IPS-NIHi11 (cell line): ENCODE measurements at places on chromosomes 1 and 21.

DNA sequence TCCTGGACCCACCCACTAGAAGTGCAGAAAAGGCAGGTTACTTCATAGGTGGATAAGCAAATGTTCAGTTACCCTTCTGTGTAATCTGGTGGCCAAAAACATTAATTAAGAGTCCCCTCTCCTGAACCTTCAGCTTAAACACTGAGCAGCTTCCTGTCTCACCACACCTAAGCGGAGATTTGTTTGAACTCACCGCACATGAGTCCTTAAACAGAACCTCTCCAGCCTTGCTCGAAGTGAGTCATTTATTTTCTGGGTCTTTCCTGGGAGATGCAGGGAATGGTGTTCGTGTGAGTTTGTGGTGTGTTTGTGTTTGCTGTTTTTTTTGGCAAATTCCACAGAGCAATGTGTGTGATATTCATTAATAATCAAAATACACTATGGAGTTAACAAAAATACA is 7.6 kb upstream of the FNBP1L start:
- DNase-seq: no peak

GRCh38 chr1:40844887-40845878 is 17.0 kb downstream of the CITED4 start:
- DNase-seq: no peak

DNA sequence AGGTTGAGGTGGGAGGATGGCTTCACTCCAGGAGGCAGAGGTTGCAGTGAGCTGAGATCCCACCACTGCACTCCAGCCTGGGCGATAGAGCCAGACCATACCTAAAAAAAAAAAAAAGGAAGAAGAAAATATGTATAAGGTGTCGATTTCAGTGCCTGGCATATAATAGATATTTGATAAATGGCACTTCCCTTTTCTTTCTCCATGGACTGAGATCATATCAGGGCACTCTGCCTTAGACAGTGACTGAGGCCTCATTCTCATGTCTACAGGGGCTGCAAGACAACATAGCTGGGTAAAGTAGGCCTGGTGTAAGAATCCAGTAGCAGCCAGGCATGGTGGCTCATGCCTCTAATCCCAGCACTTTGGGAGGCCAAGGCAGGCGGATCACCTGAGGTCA is 21.2 kb downstream of the PCAT6 start:
- no peak for DNase-seq

DNA sequence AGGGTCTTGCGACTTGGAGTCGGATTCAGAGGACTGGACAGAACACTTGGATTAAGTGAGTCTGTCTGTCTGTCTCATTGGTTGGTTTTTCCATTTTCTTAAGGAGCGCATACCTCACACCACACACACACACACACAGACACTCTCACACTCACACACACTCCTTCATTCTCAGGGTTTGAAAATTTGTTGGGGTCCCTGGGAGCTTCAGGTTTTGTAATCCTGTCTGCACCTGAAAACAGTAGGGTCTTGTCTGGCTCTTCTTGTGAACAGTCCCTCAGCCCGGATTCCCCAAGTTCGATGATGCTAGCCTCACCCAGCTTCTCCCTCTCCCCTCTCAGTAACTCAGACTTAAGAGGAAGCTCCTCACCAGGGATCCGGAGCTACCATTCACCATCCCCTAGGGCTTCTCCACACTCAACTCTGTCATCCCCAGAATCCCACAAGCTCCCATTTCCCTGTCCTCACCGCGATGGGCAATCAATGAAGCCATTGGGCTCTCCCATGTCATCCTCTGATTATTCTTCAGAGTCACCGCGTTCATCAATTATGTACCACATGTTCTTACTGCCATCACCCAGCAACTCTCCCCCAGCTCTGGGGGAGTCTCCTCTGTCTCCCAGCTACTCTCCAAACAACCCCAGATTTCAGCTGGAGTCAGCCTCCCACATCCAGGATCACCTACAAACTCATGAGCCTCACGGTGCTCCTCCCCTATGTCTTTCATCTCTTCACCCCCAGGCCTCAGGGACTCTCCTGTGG is 1530.9 kb upstream of the TPTE start:
- DNase-seq: no peak

GRCh38 chr21:17829472-17829871 is 10.3 kb upstream of the C21orf91 start:
- DNase-seq: no peak

- DNase-seq: no peak
Observed at GRCh38 chr1:67645495-67646144, 39.4 kb upstream of the GADD45A start.

DNA sequence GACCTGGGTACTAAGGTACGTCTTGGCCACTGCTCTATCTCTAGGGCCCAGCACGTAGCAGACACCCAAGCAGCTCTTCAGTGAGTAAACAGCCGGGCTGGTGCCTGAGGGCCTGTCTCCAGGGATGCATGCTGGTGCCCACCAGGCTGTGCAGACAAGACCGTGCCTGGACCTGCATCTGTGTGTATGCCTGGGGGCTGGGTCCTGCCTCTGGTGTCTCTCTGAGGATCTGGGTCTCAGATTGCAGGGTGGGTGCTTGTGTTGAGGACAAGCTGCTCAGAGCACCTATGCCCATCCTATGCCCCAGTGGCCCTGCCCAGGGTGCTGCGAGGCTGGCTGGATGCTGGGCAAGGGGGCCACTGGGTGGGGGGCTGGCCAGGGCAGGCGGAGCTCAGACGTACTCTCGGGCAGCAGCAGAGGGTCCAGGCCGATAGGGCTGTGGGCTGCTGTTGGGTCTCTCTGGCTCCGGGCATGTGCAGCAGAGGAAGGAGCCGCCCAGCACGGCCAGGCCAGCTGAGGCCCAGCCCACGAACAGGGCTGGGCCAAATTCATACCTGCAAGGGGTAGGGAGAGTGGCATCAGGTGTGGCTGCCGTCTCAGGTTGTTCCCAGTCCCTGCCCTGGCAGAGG is 4.4 kb downstream of the CLDN19 start:
- DNase-seq: no peak

GRCh38 chr1:33735624-33736023 is 128.3 kb upstream of the HMGB4 start:
- DNase-seq: no peak

DNA sequence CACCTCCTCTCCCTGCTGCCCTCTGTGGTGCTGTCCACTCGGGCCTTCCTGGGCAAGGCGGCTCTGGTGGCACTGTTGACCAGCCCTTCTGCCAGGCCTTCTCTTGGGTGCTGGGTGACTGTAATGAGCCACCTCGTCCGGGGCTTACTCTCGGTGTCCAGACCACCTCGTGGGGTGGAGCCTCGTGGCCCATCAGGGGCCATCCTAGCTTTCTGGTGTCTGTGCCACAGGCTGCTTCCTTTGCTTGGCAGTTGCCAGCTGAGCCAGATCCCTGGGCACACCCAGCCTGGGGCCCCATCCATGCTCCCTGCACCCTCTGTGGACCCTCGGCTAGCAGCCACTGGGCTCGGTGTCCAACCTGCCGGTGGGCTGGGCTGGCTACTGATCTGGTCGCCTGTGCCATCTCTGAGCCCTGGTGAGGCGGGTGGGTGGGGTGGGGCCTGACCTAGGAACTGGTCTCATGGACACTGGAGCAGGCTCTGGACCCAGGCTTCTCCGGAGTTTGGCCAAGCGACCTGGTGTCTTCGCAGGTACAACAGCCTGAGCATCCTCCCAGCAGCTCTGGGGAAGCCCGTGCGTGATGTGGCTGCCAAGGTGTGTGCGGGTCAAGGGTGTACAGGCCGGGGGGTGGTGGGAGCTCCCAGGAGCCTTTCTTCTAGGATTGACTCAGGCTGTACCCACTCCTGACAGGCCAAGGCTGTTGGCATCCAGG is 1.4 kb downstream of the PRXL2B start:
- DNase-seq: no peak

DNA sequence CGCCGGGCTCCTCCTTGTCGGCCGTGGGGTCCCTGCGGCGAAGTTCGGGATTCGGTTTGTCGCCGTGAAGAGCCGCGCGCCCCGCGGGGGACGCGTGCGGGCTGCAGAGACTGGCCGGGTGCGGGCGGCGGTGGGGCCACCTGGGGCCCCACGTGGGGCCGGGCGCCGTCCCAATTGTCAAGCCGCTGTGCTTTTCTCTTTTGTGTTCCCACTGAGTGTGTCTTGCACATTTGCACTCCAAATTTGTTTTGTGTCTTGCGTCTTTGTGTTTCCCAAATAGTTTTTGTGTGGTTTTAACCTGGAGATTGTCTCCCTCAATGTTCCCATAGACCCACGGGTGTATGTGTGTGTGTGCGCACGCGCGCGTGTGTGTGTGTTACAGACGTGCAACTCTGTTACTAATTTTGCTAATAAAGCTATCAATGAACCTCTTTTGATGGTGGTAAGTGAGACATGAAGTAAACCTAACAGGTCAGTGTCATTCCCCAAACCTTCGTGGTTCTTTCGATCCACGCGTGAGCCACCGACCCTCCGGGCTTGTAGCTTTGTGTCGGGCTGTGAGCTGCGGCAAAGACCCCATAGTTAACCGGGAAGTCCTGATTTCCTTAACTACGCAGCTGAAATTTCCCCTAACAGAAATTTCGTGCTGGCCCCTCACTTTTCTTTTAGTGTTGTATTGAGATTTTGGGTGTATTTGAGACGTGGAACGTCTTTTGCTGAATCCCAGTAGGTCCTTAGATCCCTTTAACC is 708 bp downstream of the PRDM2 start:
- DNase-seq: peak; percentile 75
